ENCODE measurements at places on chromosomes 1 and 21.

- DNase-seq = no peak
Measured at GRCh38 chr1:3956527-3957170, 56.6 kb upstream of the C1orf174 start.

DNA sequence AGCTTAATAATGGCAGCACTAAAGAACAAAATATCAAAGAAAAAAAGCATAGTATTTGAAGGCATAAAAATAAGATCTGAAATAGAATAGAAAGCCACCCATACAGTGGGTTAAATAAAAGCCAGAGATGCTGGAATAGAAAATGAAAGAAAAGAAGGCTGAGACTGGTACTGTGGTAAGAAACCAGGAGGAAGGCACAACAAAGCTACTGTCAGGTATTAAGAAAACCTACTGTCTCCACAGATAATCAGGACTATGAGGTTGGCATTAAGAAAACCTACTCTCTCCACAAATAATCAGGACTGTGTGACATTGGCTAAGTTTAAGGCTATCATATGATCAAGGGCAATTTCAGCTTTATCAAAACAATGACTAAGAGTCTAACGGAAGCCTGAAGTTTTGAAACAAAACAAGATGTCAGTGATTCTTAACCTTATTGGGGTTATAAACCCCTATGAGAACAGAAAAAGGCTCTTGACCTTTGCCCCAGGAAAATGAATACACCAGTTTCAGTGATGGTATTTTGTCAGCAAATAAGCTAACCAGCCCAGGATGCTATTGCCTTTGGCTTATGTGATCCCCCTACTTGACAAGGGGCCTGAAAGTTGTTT is 24.4 kb downstream of the MCOLN2 start:
- DNase-seq = peak; percentile 40

GRCh38 chr1:155976913-155977689 is 1.2 kb downstream of the ARHGEF2 start:
- no peak for DNase-seq

- no peak for DNase-seq
Measured at GRCh38 chr1:112011202-112011601, 21.7 kb upstream of the KCND3 start.

DNA sequence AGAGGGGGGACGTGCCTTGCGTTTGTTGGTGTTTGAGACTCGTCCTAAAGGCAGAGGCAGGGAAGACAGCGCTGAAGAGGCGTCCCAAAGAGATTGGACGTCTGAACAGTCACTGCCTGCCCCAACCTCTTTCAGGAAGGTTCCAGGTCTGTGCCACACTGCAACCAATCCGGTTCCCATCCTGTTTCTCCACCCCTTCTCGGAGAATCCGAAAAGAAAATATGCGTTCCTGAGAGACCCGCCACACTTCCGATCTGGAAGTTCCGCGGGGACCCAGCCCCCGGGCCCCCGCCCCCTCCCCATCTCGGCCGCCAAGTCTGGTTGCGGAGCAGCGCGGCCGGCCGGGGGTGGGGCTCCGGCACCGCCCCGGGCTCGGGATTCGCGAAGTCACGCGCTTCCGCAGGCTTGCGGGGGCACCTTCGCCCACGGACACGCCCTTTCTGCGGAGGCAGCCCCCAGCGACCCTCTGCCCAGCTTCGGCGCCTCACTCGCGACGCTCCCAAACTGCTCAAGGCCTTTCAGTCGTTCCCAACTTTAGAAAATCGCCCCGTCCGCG is 124.5 kb upstream of the DPYD start:
- DNase-seq = no peak

- no peak for DNase-seq
Measured at GRCh38 chr1:167128261-167129227, 34.7 kb downstream of the STYXL2 start.

DNA sequence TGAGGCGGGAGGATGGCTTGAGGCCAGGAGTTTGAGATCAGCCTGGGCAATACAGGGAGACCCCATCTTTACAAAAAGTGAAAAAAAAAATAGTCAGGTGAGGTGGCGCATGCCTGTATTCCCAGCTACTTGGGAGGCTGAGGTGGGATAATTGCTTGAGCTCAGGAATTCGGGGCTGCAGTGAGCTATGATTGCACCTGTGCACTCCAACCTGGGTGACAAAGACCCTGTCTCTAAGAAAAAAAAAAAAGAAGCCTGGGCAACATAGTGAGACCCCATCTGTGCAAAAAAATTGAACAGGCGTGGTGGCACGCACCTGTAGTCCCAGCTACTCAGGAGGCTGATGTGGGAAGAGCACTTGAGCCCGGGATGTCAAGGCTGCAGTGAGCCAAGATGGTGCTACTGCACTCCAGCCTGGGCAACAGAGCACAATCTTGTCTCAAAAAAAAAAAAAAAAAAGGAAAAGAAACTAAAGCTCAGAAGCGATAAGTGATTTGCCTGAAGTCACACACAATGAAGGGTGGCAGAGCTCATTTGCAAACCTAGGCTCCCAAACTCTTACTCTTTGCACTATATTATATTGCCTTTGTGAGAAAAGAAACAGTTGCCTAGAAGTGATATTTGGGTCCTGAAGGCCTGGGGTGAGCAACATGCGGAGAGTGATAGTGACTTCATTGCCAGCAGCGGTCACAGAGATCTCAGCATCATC is 2.0 kb downstream of the CCDC24 start:
- DNase-seq = no peak

- no peak for DNase-seq
Measured at GRCh38 chr1:50981741-50982140, 11.7 kb downstream of the CDKN2C start.

DNA sequence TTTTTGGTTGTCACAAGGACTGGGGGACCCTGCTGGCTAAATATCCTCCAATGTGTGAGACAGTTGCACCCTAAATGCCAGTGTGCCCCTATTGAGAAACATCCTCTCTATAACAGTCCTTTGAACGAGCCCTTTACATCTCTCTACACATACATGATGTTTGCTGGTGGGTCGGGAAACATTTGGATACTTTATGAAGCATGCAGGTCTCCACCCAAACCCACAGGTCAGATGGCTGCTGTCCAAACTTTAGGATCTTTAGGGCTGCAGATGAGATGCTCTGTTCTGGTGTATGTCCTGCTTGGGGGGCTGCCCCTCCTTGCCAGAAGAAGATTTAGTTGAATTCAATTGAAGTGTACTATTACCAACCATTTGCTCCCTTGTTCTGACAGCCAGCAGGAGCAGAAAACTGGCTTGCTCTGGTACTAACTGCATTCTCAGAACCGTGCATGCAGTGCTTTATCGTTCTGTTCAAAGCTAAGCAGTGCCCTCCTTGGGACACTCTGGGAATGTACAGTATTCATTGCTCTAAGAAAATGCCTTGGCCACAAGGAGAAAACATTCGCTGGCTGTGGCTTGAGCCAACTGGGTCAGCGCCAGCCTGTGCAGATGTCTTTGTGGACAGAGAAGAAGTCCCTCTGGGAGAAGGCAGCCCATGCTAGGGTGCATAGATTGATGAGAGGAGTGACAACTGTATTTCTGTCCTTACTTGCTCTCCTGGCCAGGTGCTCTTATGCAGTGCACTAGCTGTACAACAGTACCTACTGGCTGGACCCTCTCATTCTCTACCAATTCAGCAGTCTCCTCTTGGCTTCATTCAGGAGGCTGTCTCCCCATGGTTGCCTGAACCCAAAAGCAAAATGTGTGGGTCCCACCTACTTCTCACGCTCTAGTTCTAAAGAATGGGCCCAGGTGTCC is 61.4 kb upstream of the DIRAS3 start:
- DNase-seq = no peak

- no peak for DNase-seq
Measured at GRCh38 chr1:145777357-145778145, 46.3 kb downstream of the RNF115 start.

DNA sequence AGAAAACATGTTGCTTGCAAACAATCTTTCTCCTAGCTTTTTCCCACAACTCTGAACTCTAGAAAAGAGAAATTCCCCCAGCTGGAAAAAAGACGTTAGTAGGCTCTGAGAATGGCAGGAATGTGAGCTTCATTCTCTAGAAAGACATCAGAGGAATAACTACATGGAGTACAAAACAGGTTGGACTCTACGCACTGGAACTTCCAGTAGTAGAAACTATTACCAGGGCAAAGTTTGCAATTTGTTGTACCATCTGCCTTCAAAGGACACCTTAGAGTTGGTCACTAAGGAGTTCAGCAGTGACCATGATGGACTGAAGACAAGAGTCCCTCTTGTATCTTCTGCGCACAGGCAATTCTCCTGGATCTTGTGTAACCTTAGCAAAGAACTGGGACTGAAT is 60.9 kb downstream of the SLC35D1 start:
- no peak for DNase-seq

- no peak for DNase-seq
Measured at GRCh38 chr1:171313319-171313834, 606 bp upstream of the FMO4 start.

- no peak for DNase-seq
Measured at GRCh38 chr21:26388731-26389231, 184.3 kb downstream of the CYYR1 start.

GRCh38 chr1:56525489-56526041 is 53.8 kb downstream of the PLPP3 start:
- no peak for DNase-seq

DNA sequence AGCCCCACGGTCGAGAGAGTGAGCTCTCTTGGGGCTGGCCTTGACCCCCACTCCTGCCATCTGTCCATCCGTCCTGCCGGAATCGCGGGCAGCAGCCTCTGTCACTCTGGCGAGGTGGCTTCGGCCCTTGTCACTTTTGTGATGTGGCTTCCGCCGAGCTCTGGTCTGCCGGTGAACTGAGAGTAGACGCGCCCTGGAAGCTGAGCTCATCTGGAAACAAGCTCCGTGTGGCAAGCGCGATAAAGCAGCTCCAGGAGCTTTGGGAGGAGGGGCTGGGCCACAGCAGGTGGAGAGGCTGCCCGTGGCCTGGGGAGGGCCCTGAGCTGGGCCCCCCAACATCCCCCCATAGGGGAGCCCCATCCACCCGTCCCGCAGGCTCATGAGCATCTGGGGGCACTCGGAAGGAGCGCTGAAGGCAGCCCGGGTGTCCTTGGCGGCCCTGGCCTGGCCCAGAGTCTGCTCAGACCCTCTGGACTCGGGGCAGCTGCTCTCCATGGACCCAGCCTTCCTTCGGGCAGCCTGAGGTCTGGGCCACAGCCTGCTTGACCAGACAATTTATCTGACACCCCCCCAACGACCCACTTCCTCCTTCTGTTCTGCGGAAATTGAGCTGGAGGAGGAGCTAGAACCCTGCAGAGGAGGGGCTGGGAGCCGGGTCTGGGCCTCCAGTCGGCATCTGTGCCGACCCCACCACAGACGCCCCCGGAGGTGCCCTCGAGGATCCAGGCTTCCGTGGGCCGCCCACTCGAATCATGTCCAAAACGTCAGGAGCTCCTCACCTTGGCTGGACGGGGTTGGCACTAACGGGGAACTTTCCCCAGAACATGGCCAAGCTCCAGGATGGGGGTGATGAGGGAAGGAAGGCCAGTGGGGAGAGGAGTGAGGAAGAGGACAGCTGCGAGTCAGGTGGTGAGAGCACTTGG is 59.1 kb downstream of the SLC19A1 start:
- no peak for DNase-seq

- no peak for DNase-seq
Measured at GRCh38 chr1:64479874-64480273, 9.9 kb downstream of the CACHD1 start.

- DNase-seq = no peak
Measured at GRCh38 chr1:242128951-242129502, 130.1 kb upstream of the MAP1LC3C start.

- no peak for DNase-seq
Measured at GRCh38 chr21:17978895-17979294, 159.7 kb upstream of the C21orf91 start.
